Stimulated activated CD8-positive, alpha-beta memory T cell treated with anti-CD3 and anti-CD28 coated beads, Interleukin-15, amount 100 ng/mL, for 48 hours (primary cell): ENCODE measurements at places on chromosomes 12 and 14.

- no peak for DNase-seq
Observed at GRCh38 chr14:75147423-75148071, 20.7 kb upstream of the NEK9 start.

DNA sequence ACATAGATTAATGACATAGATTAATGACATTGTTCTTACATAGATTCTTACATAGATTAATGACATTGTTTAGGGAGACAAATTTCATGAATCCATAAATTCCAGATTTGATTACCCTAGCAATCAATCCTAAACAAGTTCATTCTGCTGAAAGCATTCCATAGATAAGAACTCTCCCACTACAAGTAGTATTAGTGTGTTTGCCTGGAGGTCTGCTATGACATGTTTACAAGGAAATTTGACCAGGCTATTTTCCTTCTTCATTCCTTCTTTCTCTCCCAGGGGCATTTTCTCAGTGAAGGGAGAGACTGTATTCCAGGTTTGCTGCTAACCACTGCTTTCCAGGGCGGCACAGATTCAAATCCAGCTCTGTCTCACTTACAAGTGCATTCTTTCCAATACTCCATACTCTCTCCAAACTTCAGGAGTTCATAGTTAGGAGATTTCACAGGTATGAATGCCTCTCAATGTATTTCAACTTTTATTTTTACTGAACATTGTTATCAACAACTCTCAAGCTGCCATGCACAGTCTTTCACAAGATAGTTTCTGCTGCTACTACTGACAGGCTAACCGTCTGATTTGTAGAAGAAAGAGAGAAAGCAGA lies 134.5 kb downstream of the SLC38A1 start:
- no peak for DNase-seq

GRCh38 chr12:52011602-52012214 lies 5.0 kb downstream of the TAMALIN start:
- DNase-seq, result no peak

GRCh38 chr14:60565211-60565610 lies 56.3 kb downstream of the SIX6 start:
- DNase-seq, result no peak

DNA sequence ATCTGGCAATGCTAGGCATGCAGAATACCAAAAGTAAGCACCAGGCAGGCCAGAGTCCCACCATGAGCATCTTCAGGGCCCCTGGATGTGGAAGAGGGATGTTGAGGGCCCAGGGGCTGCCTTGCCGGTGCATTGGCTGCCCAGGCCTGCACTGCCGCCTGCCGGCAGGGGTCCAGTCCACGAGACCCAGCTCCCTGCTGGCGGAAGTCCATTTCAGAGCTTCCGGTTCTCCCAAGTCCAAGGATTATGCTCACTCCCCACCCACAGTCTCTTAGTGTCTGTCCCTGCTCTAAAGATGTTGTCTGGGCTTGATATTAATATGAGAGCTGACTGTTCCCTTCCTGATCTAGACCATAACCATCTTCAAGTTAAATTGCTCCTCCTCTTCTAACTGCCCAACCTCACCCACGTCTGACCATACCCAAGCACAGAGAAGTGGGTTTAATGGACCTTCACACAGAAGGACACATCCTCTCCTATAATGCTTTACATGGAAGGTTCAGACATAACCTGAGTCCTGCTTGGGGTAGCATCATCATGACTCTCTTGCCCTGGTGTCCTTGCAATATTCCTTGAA lies 117.4 kb downstream of the DAD1 start:
- DNase-seq, result no peak

- no peak for DNase-seq
Observed at GRCh38 chr14:99185436-99186068, 86.4 kb downstream of the BCL11B start.

DNA sequence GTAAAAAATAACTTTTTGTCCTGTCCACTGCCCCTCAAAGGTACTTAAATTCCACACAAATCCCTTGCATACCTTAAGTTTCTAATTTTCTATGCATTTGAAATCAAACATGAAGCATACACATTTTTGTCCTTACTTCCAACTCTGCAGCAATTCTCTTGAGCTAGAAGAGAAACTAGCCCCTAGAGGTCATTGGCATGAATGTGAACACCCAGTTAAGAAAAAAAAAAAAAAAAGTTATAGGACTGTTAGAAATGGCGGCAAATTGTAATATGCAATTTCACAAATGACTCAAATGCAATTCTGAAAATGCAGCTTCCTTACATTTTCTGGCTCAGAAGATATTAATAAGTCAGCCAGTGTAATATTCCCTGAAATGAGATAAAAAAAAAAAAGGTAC lies 4.6 kb upstream of the ESR2 start:
- no peak for DNase-seq

DNA sequence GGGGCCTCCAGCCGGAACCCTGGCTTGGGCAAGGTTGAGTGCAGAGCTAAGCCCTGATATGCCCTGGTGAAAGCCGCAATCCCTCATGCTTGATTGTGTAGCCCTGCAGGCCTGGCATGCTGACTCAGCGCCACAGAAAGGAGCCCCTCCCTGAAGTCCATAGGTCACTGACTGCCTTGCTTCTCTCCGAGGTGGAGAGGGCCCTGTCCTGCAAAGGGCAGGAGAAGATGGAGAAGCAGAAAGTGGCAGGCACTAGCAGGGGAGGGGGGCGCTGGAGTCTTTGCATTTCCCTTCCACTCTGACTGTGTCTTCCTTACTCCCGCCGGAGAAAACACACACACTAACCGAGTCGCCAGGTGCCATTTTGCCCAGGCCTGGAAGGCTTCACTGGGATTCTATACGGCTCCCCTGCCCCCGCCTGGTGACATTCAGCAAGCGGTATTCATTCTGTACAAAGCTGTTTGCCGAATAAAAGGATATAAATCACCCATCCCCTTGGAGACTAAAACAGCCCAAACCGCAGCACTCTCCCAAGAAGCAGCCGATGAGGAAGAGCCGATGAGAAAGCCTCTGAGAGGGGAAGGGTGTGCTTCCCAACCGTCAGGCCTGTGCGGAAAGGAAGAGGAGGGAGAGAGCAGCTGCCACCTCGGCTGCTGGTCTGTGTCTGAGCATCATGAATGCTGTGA lies 69.8 kb downstream of the SLC6A12 start:
- DNase-seq, result no peak

GRCh38 chr12:57342207-57342691 lies 88.6 kb downstream of the R3HDM2 start:
- DNase-seq, result no peak

DNA sequence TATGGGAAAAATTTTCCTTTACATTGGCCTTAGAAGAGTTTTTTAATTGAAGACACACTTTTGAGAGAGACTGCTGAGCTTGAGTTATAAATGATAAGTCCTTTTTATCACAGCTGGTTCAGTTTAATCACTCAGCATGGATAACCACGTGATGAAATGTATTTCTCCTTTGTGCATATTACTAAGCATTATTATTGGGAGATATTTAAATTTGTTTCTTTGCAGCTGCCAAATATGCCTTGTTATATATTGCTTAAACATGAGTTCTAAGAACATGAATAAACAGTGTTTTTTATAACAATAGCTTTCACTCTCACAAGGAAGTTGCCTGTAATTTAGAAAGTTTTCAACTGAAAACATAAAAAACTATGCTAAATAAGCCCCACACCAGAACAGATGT lies 293.5 kb upstream of the LRFN5 start:
- no peak for DNase-seq

- peak; percentile 56 for DNase-seq
Observed at GRCh38 chr14:81164167-81164774, 56.5 kb downstream of the GTF2A1 start.

GRCh38 chr12:45415393-45415817 lies 199.5 kb downstream of the ANO6 start:
- DNase-seq, result peak; percentile 34

GRCh38 chr12:52495389-52495788 lies 2.3 kb upstream of the KRT6A start:
- no peak for DNase-seq

- peak; percentile 48 for DNase-seq
Observed at GRCh38 chr12:5988659-5989116, 43.6 kb upstream of the ANO2 start.

DNA sequence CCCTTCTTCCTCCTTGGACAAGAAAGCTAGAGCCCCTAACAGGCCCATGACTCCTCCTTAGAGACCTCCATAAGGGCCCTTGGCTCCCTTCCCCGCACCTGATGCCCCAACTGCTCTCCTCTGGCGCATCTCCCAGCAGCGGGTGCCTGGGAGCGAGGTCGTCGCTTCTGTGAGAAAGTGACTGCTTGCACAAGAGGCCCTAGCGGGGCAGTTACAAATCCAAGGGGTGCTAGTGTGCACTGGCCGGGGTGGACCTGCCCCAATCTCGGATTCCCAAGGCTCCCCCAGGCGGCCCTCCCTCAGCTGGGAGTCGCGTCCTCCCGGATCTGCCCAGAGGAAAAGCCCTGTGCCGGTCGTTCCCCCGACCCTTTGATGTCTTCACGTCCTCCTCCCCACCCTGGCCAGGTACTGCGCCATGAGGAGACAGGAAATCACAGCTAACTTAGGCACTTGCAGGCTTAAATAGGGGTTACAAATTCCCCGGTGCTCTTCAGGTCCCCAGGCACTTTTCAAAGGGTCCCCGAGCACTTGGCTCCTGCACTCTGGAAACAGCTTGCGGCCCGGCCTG lies 2.8 kb downstream of the NKX2-8 start:
- no peak for DNase-seq

DNA sequence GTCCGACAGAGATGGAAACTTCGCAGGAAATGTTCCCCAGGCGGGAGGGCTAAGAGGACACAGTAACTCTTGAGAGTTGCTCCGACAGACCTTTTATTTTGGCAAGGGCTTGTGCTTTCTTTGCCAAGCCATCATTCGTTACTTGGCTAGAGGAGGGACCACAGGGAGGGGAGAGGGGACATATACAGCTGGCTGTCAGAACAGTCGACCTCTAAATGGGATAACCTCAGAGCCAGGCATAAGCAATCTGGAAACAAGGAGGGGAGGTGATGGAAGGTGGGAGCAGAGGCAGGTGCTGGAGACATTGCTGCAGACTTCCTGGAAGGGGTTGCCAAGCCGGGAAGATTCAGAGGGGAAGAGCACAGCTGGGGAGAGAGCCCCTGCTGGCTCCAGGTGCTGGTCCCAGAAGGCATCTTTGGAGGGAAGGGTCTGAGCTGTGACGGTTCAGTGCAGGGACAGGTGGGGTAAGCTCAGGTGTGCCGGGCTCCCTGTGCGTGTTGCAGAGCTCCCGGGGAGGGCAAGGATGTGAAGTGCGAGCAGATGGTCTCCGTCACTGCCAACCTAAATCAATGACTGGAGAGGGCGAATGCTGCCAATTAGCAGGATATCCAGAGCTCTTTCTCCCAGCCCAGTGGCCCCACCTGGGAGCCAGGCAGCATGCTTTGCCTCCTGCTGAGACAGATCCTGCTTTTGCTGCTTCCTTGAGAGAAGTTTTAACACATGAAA lies 50.1 kb downstream of the CHST11 start:
- DNase-seq, result no peak

DNA sequence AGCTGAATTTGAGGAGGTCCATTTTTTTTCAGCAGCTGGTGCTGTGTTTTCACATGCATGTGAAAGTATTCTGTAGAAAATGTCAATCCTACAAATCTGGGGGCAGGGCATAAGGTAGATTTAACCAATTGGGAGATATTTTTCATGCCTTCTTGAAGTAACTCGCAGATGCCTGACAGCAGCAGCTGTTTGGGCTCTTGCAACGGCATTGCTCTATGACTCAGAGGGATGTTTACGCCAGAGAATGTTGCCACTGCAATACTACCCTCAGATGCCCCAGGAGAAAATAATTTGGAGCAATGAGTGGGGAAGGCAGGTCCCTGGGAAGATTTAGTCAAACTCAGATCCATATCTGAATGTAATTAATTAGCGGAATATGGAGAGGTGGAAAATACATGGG lies 42.5 kb upstream of the MYBPC1 start:
- no peak for DNase-seq

DNA sequence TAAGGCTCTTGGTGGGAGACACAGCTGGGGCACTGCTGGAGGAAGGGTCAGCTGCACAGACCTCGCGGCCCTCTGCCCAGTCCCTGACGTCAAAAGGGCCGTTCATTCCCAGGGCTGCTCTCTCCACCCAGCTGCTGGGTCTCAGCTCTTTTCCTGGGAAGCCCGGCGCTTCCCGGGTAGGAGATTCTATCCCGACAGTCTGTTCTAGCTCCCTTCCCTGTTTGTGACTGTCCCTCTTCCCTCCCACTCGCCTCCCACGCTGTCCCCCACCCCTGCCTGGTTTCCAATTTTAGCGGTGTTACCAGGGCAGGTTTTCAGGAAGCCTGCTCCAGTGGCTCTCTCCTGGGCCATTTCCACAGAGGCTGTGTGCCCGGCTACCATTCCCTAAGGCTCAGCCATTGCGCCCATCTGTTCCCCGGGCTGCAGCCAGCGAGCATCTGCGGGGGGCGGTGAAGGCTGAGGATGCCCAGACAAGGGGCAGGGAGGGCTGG lies 186.6 kb downstream of the CACNA1C start:
- DNase-seq, result no peak

- no peak for DNase-seq
Observed at GRCh38 chr12:93741659-93742109, 64.5 kb downstream of the CRADD start.

DNA sequence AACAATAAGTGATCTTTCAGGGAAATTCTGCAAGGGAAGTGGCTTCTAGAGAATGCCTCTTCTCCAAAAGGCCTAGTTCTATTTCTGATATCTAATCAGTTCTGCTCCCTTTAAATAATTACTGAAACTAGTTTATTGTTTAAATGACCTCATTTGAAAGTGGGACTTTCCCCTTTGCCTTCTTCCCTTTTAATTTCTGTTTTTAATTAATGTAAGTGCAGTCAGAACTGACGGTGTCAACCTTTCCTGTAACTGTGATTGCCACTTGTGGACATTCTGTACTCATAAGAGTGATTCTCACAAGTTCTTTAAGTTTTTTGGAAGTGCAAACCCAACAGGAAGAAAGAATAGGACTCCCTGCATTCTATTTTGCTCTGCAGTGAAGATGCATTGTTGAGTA lies 265.3 kb upstream of the PLEKHG7 start:
- no peak for DNase-seq

DNA sequence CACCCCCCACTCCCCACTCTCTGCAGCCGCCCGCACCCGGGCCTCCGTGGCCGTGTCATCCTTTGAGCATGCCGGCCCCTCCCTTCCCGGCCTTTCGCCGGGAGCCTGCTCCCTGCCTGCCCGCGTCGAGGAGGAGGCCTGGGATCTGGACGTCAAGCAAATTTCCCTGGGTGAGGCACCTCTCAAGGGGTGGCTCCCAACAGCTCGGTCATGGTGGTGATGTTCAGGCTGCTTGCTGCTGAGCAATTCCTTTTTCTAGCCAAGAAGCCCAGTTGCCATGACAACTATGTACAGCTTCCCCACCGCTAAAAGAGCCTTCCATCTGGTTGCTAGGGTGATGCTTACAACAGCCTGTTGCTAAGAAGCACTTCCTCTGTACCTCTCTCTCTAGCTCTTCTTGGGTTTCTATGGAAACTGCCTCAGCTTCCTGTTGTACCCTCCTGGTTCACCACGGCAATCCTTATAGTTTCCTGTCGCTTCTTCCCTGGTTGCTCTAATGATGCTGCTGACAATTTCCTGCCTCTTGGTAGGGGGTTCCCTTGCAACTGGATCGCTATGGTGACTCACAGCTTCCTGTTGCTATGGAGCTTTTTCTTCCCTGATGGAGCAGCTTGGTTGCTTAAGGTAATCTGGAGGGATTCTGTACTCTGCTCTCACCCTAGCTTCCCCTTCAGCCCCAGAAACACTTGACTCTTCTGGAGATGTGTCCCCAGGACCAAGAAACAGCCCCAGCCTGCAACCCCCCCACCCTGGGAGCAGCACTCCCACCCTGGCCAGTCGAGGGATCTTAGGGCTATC lies 11.0 kb downstream of the ZNF219 start:
- DNase-seq, result no peak

GRCh38 chr14:97572583-97573458 lies 775.6 kb downstream of the VRK1 start:
- DNase-seq, result no peak

- no peak for DNase-seq
Observed at GRCh38 chr12:9751204-9752144, 9.2 kb downstream of the CD69 start.
